ENCODE measurements at places on chromosomes 3 and 15. TPM values are rescaled to one million over a fixed set of nuclear protein-coding genes. Genes with fewer than 3 reads are reported as not detected.

GABPB1 gene
- total RNA-seq = 35.5 TPM

ZNF621 gene
- 7.9 TPM for total RNA-seq

ZKSCAN7 gene
- total RNA-seq = not detected

RPLP1 gene
- total RNA-seq = 3,311 TPM

DISP2 gene
- 1.1 TPM for total RNA-seq

MUSTN1 gene
- not detected for total RNA-seq

UBP1 gene
- 55.7 TPM for total RNA-seq

SLC22A14 gene
- total RNA-seq = not detected

IGF2BP2 gene
- total RNA-seq = 8.0 TPM

SEMA7A gene
- total RNA-seq = 3.1 TPM

NANOGP8 gene
- not detected for total RNA-seq

IL17RE gene
- 1.0 TPM for total RNA-seq

CILP gene
- 0.08 TPM for total RNA-seq

TMEM115 gene
- 40.0 TPM for total RNA-seq

CA12 gene
- total RNA-seq = 148 TPM

CAMK2N2 gene
- 1.1 TPM for total RNA-seq

LYZL4 gene
- not detected for total RNA-seq

TMEM212 gene
- not detected for total RNA-seq

Measured in A549 treated with DMSO at 1 μM for 4 hours (cell line).